Smooth muscle cell of the brain vasculature (primary cell): ENCODE measurements at places on chromosomes 2 and 18.

GRCh38 chr2:86194751-86195054, 559 bp downstream of the IMMT start:
- no peak for DNase-seq

- no peak for DNase-seq
Observed at GRCh38 chr18:75159238-75159518, 49.8 kb downstream of the PTGR3 start.

GRCh38 chr18:58015065-58015780, 28.8 kb upstream of the NEDD4L start:
- no peak for DNase-seq

DNA sequence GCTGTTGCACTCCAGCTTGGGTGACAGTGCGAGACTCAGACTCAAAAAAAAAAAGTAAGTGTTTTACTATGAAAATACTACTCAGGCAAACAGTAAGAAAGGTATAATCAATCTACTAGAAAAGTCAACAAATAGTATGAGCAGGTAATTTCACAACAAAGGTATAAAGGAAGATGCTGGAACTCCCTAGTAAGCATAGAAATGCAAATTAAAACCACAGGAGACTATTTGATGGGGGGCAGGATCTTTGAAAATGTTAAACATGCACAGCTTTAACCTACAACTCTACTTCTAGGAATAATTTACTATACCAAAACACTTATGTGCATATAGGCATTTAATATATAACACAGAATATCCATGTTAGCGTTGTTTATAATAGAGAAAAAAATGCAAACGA, 24.3 kb upstream of the TNFAIP6 start:
- no peak for DNase-seq

DNA sequence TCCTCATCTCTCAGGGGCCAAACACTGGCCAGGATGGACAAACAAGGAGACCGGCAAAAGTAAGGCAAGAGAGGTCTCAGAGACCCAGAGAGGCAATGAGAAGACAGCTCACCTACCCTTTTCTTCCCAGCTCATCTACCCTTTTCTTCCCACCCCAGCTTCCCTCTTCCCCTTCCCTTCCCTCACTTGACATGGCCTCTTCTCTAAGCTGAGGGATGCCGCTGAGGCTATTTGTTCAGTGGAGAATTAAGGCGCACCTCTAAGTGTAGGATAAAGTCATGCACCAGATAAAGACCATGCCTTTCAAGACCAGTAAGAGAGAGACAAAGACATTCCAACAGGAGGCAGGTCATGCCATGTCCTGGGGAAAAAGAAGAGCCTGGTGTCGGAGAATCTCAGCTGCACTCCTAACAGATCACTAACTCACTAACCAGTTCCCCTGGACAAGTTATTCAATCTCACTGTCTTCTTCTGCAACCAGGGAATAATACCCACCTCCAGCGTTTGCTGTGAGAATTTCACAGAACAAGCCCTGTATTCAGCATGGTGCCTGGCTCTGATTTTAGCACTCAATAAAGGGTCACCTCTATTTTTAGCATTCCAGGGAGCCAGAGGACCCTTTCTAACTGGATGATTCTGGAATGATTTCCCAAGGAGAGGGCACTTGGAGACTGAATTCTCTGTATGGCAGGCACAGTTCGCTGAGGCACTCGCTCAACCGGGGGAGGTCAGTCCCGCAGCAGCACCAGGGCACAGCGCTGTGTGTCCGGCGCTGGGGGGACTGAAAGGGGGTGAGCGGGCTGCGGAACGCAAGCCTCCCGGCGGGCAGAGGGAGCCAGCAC, 3.0 kb upstream of the FOSL2 start:
- DNase-seq: no peak

DNA sequence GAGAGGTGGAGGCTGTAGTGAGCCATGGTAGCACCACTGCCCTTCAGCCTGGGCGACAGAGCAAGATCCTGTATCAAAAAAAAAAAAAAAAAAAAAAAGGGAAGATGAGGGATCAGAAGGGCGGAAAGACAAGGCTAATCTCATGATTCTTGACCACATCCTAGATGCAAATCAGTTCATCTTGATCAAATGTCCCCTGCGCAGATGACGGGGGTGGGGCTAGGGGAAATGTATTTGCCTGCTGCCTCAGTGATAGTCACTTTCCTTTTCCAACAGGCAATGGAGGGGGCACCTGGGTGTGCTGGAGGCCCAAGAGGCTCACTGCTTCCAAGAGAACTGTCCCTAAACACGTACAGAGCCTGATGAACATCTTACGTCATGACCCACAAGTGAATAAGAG, 3.7 kb upstream of the EMILIN2 start:
- no peak for DNase-seq
